ENCODE measurements at places on chromosomes 4 and X.

GRCh38 chr4:141571362-141571761 is 65.0 kb upstream of the IL15 start:
- no peak for DNase-seq

DNA sequence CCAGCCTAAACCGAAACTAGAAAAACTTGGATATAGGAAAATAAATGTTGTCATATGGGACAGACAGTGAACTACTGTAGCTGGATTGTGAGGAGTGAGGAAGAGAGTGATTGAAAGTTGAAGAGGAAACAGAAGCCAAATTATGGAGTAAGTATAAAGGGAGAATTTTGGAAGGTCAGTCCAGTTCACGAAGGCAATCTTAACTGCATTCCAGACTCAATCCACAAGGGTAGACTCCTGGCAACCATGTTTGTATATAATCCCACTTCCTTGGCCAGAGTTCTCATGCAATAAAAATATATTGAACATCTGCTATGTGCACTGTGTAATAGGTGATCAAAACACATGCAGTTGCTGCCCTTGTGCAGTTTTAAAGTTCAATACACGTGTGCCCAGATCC is 58.6 kb upstream of the CAMK2D start:
- DNase-seq, result no peak

GRCh38 chrX:153725832-153726285 is 1.2 kb downstream of the ABCD1 start:
- DNase-seq, result no peak

DNA sequence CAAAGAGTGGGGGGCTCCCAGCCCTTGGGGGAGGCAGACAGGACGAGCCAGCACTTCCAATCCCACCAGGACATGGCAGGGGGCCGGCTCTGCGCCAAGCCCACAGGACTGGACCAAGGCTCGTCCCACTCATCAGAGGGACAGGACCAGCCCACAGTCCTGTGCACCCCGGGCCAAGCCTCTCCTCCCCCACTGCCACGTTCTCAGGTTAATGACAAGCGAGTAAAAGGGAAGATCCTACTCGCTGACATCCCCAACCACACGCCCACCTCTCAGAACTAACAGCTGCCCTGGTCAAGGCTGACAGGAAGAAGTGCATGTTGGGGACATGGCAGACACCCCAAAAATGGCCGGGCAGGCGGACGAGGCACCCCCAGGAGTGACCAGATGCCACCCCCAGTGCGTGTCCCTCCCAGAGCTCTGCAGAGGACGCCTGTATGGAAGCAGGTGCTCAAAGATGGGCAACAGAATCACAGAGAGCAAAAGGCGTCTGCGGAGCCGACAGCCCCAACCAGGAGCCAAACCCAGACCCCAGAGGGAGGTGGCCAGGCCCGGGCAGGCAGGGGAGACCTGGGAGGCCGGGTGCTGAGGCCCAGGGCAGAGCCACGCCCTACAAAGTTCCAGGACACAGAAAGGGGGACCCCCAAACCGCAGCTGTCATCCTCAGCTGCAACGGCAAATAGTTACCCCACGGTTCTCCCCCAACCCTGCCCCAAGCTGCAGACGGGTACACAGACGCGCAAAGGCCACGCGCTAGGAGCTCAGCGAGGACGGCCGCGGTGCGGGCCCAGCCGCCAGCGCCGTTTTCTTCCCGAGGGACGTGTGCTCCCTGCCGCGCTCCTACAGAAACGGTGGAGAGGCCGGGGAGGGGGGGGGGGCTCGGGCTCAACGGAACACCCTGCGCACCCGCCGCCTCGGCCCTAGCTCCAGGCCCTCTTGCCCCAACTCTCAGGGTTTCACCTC is 1.7 kb downstream of the CTBP1 start:
- DNase-seq, result no peak

GRCh38 chrX:12471061-12471460 is 320.2 kb upstream of the PRPS2 start:
- no peak for DNase-seq

- no peak for DNase-seq
Measured at GRCh38 chr4:5757954-5758353, 47.0 kb downstream of the EVC start.

DNA sequence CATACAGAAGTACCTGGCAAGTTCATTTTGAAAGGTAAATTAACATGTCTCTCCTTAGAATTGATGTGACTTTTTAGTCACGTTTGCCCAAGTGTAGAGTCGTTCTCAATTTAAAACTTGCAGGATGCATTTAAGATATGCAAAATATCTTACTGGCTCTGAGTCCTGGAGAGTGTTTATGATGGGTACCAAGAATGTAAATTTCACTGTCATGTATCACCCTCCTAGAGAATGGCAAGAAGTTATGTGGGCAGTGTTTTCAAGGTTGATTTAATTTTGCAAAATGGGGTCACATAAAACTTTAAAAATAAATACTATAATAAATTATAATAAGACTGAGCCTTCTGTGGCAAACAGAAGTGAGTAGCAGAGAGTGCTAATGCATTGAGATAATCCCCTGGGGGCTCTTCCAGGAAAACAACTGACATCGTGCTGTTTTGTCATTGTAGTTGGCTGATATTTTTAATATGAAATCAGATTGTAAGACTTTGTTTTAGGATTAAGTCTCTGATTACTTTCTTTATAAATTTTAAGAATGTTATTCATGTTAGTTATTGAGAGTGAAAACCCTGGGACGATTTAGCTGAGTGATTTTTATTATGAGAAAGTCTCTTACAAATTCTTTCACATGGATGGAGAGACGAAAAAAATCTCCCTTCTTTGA is 103.0 kb downstream of the AFF1 start:
- DNase-seq, result no peak

DNA sequence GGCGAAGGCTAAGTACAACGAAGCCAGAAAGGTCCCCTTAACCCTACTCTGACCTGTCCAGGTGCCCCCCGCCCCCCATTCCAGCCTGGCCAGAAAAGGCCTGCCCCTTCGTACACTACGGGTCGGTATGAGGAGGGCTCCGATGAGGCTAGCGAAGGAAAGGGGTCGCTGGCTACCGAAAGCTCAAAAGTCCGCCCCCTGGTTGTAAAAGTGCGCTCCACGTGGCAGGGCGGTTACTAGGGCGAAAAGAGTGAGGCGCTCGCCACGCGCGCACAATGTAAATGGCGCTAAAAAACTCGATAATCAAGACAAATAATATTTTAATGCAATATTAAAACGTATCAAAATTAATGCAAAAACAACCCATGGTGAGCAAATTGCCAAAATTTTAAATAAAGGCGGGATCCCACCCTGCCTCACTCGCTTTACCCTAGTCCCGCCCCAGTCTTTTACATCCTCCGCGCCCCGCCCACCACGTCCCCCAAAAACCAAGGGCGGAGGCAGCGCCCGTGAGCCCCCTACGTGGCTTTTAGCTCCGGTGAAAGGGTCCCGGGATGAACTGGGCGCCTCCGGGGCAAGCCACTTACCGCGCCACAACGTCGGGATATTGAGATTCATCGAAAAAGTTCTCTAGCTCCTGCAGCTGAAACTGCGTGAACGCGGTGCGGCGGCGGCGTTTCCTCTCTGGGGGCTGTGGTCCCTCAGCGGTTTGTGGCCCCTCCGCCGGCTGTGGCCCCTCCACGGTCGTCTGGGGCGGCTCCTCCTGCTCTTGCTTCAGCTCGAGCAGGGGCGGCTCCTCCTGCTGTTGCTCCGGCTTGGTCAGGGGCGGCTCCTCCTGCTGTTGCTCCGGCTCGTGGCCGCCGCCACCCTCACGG is 929 bp downstream of the ESX1 start:
- no peak for DNase-seq

GRCh38 chrX:11474576-11474975 is 181.4 kb downstream of the AMELX start:
- no peak for DNase-seq

GRCh38 chrX:108704839-108705238 is 31.5 kb downstream of the IRS4 start:
- DNase-seq, result no peak

GRCh38 chr4:168453146-168453545 is 27.1 kb downstream of the DDX60L start:
- no peak for DNase-seq

GRCh38 chr4:31929676-31930345 is 1209.6 kb downstream of the PCDH7 start:
- DNase-seq, result no peak

- no peak for DNase-seq
Measured at GRCh38 chr4:6887591-6888371, 21.8 kb upstream of the TBC1D14 start.

DNA sequence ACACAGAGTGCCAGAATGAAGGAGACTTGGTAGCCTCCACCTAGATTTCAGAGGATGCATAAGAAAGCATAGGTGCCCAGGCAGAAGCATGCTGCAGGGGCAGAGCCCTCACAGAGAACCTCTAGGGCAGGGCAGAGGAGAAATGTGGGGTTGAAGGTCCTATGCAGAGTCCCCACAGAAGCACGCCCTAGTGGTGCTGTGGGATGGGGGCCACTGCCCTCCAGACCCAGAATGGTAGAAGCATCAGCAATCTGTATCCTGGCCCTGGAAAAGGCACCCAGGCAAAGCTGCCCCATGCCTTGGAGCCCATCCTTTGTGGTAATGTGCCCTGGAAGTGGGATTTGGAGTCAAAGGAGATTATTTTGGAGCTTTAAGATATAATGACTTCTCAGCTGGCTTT is 992.9 kb upstream of the PABPC4L start:
- DNase-seq, result no peak

GRCh38 chrX:123477673-123478072 is 255.2 kb downstream of the THOC2 start:
- DNase-seq, result no peak

DNA sequence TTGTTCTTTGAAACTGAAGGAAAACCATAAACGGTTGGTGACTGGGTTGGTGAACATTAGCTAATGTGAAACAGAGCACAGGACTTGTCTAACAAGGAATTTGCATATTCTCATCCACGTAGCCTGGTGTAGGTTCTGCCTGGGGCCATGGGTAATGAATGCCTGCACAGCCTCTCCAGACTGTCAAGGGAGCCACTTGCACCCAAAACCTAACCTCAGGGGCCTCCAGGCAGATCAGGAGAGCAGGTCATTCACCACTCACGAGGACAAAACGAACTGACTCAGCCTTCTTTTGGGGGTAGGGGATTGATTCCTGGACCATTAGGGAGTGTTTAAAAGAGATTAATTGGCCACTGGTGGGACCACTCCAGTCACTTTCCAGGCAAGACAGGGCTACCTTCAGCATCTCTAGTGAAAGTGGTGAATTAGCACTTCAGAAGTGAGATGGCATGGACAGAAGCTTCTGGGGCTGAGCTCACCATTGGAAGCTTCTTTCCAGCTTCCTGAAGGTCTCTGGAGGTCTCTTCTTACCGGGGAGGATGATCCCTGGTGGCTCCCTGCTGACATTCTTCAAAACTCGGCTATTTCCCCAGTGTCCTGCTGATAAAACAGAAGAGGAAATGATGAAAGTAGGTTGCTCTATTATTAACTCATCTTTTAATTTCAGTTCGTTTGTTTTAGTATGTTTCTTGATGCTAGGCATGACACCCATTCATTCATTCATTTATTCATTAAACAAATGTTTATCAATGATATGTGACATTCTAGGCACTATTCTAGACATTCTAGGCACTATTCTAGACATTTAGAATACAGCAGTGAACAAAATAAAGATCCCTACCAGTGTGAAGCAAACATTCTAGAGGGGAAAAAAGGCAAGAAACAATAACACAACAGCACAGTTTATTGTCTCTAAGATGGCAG is 104.5 kb upstream of the LNX1 start:
- DNase-seq, result no peak

- DNase-seq, result no peak
Measured at GRCh38 chrX:104789784-104790183, 223.8 kb downstream of the IL1RAPL2 start.

DNA sequence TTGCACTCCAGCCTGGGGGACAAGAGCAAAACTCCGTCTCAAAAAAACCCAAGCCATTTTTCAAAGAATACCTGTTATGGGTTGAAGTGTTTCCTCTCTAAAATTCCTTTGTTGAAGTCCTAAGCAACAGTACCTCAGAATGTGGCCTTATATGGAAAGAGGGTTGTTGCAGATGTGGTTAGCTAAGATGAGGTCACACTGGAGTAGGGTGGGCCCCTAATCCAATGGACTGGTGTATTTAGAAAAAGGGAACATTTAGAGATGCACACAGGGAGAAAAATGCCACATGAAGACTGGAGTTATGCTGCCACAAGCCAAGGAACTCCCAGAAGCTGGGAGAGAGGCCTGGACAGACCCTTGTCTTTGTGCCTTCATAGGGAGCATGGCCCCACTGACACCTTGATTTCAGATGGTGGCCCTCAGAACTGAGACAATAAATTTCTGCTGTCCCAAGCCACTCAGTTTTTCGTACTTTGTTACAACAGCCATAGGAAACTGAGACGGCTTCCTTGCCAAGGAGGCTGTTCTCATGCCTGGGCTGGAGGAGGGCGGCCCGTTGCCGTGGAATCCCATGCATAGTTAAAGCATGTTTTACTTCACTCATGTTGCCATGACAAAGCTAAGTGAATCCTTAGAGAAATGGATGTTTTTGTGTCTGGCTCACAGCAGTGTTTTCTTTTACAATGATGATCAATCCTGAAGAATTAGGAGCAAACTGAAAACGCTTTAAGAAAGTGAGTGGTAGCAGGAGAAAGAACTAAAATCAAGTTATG is 16.5 kb downstream of the TRAPPC2 start:
- no peak for DNase-seq

DNA sequence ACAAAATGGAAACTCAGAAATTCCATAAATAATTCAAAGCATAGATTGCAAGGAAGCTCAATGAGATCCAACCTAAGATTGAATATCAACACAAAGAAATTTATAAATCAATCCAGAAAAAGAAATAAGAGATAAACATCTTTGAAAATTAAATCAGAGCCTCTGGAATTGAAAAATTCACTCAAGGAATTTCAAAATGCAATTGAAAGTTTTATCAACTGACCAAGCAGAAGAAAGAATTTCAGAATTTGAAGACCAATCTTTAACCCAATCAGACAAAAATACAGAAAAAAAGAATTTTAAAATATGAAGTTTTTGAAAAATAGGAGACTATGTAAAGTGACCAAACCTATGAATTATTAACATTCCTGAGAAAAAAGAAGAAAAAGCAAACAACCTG is 134.1 kb downstream of the GASK1B start:
- no peak for DNase-seq

DNA sequence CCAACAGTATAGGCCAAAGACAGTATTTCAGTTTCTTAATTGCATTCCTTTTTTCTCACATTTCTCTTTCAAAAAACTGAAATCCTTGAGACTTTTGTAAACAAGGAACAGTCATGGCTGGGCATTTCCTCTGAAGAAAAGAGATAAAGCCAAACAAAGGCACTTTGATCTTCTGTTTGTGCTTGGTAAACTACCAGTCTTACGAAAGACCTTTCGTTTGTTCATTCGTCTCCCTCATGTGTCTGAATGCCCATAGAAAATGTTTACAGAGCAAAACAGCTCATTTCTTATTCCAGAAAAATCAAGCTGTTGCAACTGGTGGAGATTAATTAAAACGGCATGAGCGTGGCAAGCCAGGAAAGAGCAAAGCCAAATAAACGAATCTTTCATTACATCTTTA is 178.0 kb downstream of the GASK1B start:
- DNase-seq, result no peak

DNA sequence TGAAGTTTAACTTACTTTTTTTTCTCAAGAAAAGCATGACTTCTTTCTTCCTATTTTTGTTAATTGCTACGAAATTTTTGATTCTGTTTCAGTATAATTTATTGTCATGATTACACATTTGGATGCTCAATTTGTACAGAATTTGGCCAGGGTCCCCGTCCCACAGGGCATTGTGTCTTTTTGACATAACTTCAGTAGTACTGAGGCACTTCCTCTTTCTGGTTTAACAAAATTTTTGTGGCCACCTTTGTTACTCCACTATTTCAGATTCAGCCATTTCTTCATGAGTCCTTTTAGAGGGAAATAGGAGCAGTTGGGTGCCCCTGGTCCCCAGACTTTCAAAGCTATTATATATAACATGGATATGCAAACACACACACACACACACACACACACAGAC is 1248.7 kb downstream of the PCDH7 start:
- no peak for DNase-seq

Measured in NCI-H2081 treated with DMSO at 0.1 percent for 48 hours (cell line).